ENCODE measurements at places on chromosomes 16 and 17.
A peak's percentile ranks its signal among the peaks of the same experiment; 100 is the strongest.

DNA sequence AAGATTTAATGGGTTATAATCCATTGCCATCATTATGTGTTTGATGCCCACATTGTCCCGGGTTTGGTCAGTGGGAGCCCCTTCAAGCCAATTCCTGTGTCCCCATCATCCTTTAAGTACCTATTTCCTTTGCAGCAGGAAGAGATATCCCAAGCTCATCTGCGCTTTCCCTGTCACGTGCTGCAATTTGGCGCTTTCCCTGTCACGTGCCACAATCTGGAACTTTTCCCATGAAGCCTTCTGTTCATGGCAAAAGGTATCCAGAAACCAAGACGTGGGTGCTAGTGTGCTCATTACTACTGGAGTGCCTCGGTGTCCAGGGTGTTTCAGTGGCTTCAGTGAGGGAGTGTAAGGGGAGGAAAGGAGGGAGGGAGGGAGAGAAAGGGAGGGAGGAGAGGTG, 168.5 kb downstream of the NPIPB11 start:
- DNase-seq: no peak

DNA sequence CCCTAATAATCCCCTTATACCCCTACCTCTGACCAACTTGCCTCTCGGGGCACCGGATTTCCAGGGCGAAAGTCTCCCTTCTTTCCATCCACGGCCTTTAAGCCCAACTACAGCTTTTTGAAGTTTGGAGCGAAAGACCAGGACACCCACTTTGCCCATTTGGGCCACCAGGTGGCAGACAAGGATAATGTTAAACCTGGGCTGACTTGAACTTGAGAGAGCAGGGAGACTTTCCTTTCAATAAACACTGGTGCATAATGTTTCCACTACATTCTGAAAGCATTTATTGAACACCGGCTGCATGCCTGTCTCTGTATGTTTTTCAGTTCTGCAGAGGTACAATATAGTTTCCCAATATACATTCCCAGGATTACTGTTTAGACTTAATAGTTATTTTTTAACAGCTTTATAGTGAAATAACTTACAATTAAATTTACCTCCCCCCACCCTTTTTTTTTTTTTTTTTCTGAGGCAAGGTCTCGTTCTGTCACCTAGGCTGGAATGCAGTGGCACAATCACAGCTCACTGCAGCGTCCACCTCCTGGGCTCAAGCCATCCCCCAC, 6.9 kb upstream of the CES3 start:
- peak; percentile 66 for DNase-seq

DNA sequence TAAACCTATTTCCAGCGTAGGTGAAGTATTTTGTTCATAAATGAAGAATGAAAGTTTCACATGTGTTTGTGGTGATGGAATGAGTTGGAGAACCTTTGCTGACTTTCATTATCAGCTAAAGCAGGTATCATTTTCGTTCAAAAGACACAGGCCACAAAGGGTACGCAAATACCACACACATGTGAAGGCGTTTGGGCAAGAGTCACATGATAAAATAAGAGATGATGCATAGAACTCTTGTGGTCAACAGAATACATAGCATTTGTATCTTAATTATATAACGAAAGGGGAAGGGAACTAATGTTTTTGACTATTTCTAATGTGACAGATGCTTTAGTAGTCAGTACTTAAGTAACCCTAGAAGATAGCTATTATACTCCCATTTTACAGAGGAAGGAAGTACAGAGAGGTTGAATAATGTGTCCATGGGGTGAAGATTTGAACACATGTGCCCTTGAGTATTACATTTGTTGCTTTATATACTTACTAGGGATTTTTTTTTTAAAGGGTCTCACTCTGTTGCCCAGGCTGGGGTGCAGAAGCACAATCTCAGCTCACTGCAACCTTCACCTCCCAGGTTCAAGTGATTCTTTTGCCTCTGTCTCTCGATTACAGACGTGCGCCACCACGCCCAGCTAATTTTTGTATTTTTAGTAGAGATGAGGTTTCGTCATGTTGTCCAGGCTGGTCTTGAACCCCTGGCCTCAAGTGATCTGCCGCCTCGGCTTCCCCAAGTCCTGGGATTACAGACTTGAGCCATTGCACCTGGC, 4.8 kb downstream of the RPA1 start:
- DNase-seq: no peak

GRCh38 chr17:68205808-68206720, 41.8 kb upstream of the AMZ2 start:
- no peak for DNase-seq

DNA sequence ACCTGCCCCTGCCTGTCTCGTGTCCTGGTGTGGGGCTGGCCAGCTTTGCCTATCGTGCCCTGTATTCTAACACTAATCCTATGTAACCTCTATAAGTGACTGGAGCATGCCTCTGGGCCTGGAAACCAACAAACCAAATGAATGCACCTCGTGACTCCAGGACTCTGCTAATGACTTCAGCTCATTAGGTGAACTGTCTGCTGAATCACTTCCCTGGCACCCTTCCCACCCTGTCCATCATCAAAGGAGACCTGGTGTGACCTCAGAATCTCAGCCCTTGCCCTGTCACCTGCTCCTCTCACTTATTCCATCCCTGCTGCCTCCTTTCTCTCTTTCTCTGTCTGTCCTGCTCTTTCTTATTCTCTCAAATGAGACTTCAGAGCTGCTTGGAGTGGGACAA, 322.4 kb downstream of the CBLN1 start:
- no peak for DNase-seq

DNA sequence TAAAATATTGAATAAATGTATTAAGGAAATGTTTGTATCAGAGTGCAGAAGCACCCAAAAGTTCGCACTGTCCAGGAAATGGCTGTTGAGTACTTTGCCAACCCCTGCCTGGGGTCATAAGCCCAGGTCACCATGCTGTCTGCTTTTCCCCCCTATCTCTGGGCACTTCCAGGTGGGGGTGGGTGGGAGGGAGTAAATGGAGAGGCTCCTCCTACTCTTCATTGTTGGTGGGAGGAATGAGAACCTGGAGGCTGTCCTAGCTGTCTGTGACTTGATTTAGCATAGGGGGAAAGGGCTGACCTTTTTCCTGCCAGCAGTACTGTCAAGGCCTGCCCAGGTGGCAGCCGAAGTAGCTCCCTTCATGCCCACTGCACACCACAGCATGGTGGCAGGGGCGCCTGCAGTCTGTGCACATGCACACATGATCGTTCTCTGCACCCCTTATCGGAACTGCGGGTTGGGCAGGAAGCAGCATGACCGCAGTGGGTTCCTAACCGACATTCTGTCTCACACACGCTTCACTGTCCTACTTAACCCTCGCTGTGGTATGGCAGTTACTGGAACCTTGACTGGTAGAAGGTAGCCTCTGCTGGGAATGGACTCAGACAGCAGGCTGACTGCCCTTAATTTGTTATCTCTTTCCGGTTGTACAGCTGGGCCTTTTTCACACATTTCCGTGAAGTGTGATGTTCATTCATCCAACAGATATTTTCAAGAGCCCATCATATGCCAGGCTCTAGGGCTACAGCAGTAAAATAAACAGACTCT, 41.5 kb downstream of the LDHD start:
- DNase-seq: peak; percentile 69

DNA sequence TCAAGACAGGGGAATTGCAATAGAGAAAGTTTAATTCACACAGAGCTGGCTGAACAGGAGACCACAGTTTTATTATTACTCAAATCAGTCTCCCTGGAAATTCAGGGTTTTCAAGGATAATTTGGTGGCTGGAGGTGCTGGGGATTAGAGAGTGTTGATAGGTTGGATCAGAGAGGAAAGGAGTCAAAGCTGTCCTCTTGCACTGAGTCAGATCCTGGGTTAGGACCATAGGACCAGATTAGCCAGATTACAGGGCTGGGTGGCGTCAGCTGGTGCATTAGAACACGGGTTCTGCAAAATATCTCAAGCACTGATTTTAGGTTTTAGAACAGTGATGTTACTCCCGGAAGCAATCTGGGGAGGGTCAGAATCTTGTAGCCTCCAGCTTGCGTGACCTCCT, 1.8 kb upstream of the NSMCE1 start:
- no peak for DNase-seq

- no peak for DNase-seq
Measured at GRCh38 chr16:85416228-85417109, 196.7 kb upstream of the GSE1 start.

- DNase-seq: no peak
Measured at GRCh38 chr17:8825802-8826201, 26.6 kb upstream of the MFSD6L start.

DNA sequence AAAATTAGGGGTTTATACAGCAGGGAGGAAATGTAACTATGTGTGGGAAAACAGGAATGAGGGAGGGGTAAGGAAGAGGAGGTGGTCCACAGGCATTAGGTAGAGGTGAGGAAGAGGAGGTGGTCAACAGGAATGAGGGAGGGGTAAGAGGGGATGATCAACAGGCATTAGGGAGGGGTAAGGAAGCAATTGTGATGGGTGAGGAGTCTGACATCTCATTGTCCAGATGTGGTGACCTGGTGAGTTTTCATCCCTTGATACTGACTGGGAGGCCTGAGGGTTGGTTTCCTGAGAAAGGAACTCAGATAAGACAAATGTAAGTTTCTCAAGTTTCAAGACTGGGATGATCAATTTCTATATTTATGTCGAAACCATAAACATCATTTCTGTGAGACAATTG, 206.2 kb upstream of the C16orf82 start:
- DNase-seq: no peak

DNA sequence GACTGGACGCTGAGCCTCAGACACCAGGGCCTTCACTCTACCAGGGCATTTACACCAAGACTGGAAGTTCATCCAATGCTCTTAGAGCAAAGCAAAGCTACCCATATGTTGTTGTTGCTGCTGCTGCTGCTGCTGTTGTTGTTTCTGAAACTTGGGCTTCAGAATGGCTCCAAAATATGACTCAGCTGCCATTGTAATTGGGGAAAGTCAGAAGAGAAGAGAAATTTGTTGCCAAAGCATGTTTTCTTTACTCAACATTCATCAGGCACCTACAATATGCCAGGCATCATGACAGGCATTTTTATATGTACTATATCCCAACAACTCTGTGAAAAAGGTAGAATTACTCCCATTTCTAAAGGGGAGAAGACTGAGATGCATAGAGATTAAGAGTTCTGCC, 11.9 kb downstream of the KRT32 start:
- no peak for DNase-seq

GRCh38 chr17:31744511-31744951, 114.5 kb downstream of the COPRS start:
- no peak for DNase-seq

- no peak for DNase-seq
Measured at GRCh38 chr17:44604768-44605485, 47.6 kb downstream of the FZD2 start.
